SJSA1 (cell line): ENCODE measurements at places on chromosomes 6 and 20.

DNA sequence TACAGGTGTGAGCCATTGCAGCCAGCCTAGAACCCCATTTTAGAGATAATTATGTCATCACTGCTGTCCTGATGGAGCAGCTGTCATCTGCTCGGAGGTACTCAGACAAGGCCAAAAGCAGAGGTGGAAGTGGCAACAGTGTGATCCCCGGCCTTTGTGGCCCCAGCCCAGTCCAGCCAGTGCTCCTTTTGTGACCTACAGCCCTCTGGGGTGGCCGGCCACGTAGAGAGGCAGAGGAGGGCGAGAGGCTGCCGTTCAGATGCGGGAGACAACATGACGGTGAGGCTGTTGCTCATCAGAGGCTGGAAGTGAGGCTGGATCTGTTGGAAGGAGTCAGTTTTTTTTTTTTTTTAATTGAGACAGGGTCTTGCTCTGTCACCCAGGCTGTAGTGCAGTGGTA lies 32.8 kb downstream of the EFCAB8 start:
- H3K36me3 ChIP-seq, result no peaks in the 10 kb centered on the region
- H3K4me1 ChIP-seq, result no peaks in the 10 kb centered on the region
- no peak for DNase-seq
- H3K27ac ChIP-seq, result no peak overlapping the region
- no peak overlapping the region for H3K4me3 ChIP-seq

- H3K36me3 ChIP-seq, result no peaks in the 10 kb centered on the region; the same call in 1 of the 2 replicates
- H3K27ac ChIP-seq, result no peak overlapping the region
- no peak overlapping the region for H3K4me3 ChIP-seq
- peaks cover 71% of the 10 kb centered on the region for H3K4me1 ChIP-seq
Observed at GRCh38 chr20:49871391-49871948, 43.9 kb downstream of the SPATA2 start.

GRCh38 chr6:158894193-158894592 lies 75.0 kb upstream of the EZR start:
- peak; percentile 78 for DNase-seq
- H3K27me3 ChIP-seq, result no peaks in the 10 kb centered on the region
- H3K36me3 ChIP-seq, result no peaks in the 10 kb centered on the region
- H3K27ac ChIP-seq, result peak overlapping the region; percentile 66
- peaks cover 16% of the 10 kb centered on the region for H3K4me1 ChIP-seq
- no peak overlapping the region for H3K4me3 ChIP-seq

DNA sequence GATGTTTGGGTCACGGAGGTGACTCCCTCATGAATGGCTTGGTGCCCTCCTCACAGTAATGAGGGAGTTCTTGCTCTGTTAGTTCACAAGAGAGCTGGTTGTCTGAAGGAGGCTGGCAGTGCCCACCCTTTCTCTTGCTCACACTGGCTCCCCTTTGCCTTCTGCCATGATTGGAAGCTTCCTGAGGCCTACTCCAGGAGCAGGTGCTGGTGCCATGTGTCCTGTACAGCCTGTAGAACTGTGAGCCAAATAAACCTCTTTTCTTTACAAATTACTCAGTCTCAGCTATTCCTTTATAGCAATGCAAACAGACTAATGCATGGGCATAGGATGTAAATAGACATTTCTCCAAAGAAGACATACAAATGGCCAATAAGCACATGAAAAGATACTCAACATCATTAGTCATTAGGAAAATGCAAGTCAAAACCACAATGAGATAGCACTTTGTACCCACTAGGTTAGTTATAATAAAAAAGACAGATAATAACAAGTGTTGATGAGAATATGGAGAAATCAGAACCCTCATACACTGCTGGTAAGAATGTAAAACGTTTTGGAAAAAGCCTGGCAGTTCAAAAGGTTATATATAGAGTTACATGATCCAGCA lies 17.7 kb downstream of the C20orf203 start:
- no peak overlapping the region for H3K27ac ChIP-seq
- no peaks in the 10 kb centered on the region for H3K36me3 ChIP-seq
- no peak overlapping the region for H3K4me3 ChIP-seq
- H3K4me1 ChIP-seq, result peaks cover 6% of the 10 kb centered on the region

- H3K4me3 ChIP-seq, result no peak overlapping the region
- no peak overlapping the region for H3K27ac ChIP-seq
- H3K27me3 ChIP-seq, result peaks cover 48% of the 10 kb centered on the region
- no peaks in the 10 kb centered on the region for H3K4me1 ChIP-seq
Observed at GRCh38 chr20:667351-668034, 8.1 kb downstream of the SCRT2 start.

DNA sequence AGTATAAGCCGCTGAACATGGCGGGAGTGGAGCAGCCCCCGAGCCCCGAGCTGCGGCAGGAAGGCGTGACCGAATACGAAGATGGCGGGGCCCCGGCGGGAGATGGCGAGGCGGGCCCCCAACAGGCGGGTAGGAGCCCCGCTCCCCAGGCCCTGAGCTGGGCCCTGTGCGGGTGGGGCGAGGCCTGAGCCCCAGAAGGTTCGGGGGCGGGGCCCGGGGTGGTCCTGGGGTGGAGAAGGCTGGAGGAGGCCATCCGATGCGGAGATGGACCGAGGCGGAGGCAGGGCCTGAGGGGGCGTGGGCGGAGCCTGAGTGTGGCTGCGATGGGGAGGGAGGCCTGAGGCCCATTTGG lies 7.1 kb downstream of the L3MBTL1 start:
- no peak for DNase-seq
- 0 out of 2 replicates have a peak, but pooled peaks cover 3% of the 10 kb centered on the region for H3K27me3 ChIP-seq
- H3K27ac ChIP-seq, result no peak overlapping the region
- no peak overlapping the region for H3K4me3 ChIP-seq
